ENCODE measurements at places on chromosomes 11 and 22. TPM values are rescaled to one million over a fixed set of nuclear protein-coding genes. Genes with fewer than 3 reads are reported as not detected.

The ACTN3 gene
- total RNA-seq, result 0.44 TPM

The SPTBN2 gene
- total RNA-seq, result 138 TPM

The FGF4 gene
- not detected for total RNA-seq

The MS4A4A gene
- total RNA-seq, result 0.24 TPM

The CRYBA4 gene
- not detected for total RNA-seq

The SLC25A45 gene
- 3.4 TPM for total RNA-seq

The UPK3A gene
- total RNA-seq, result not detected

The NXPE1 gene
- total RNA-seq, result not detected

The TRPM5 gene
- total RNA-seq, result not detected

The KCTD14 gene
- 2.3 TPM for total RNA-seq

Data from esophagus mucosa (tissue), 1 donor.